ENCODE measurements at places on chromosomes 1 and 21.

- peak; percentile 94 for DNase-seq
Measured at GRCh38 chr1:231395076-231395997, 26.8 kb downstream of the EGLN1 start.

DNA sequence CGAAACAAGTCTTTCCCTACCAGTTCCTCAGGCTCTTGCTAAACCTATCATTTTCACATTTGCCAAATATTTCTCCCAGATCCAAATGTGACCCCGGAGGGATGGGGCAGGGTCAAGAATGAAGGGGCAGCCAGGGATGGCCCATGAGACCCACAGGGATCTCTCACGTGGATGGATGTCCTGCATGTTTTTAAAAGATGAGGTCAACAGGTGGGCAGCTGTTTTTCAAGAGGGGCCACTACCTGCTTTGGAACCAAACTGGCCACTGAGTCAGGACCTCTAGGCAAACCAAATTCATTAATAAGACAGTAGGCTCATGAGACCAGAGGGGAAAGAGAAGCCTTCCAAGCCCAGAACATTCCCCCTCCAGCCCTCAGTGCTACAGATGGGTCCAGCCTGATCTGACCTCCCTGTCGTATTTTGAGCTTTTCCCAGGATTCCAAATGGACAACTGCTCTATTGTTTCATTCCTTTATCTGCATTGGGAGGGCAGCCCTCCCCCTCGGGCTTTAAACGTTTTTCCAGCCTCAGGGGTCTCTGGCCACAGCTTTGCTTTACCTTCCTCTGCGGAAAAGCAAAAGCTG is 252.5 kb upstream of the IRF2BP2 start:
- DNase-seq, result no peak

DNA sequence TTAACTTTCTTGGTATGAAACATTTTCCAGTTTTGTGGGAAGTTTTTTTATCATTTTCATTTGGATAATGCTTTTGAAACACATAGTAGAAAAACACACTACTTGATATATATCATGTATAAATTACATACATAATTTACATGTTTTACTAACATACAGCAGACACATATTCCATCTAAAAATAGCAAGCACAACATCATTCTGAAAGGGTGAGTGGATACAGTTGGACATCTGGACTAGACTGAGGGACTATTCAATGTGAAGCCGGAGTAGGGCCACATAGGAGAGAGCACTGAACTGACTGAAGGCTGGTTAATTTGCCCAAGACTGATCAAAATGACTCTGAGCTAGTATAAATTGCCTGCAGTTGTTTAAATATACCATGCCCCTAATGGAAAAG is 11.7 kb downstream of the CDKN2C start:
- peak; percentile 49 for DNase-seq

- peak; percentile 59 for DNase-seq
Measured at GRCh38 chr1:24502065-24502708, 449 bp upstream of the RCAN3 start.

- DNase-seq, result no peak
Measured at GRCh38 chr1:224800486-224801119, 128.9 kb upstream of the DNAH14 start.

DNA sequence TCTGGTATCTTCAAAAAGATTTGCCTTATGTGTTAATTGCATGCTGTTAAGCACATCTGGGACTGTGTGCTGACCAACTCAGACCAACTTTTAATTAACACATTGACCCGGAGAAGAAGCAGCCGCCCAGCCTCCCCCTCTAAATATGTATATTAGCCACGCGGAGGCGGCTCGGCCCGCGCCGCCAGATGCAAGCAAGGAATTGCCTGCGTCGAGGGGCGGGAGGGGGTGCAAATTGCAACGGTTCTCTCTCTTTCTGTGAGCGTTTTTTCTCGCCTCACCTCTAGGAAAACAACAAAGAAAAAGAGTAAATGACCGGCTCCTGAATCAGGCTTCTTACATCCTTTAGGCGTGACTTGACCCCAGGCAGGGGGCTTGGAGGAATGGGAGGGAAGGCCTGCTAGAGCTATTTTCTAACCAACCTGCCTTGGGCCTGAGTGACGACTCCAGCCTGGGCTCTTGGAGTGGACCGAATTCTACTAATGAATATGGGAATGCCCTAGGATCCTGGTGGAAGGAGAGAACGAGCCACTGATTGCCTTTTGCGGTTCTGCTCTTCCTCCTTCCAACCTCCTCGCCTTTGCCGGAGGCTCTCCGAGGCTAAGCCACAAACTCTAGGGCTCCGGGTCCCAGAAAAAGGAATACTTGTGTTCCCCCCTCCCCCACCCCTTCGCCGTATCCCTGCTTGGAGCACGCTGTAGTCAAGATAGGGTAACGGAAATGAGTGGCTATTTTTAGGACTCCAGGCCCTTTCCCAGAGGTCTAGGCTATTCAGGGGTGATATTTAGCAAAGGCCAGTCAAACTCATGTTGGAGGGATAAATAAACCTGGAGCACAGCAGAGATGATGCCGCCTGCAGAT is 417.0 kb upstream of the ESRRG start:
- no peak for DNase-seq

DNA sequence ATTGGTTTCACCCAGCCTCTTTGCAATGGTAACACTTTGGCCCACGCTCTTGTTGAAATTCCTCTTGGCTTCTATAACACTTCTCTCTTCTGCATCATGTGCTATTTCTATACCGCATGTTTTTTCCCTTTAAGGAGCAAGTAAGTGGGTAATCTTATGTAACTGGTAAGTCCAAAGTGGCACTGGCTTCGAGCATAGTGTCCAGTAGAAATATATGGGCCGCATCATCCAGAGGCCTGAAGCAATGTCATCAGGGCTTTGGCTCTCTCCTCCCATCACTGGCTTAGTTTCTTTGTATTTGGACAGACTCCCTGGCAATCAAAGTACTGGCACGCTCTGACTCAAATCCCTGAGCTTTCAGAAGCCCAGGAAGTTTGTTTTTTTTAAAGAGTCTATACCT is 17.5 kb downstream of the CHML start:
- DNase-seq, result no peak

DNA sequence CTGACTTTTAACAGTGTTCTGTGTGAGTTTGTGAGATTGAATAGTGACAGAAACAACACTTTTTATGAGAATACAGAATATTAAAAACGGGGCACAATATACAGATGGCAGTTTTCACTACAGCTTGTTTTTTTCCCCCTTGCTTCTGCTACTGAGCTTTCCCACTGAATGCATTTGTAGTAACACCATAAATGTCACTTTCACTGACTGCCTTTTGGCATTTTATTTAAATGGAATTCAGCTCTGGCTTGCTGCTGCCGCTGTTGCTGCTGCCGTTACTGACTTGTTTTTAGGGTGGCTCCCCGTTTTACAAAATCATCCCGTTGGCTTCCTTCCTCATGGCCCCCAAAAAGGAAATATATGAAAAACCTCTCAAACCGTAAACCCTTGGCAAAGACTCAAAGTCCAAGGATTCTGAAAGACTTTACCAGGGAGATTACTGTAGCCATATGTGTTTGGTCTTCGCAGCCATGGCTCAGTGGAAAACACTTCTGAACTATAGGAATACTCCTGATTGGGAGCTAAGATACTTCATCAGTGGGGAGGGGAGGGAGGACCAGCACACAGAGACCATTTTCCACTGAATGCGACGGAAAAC is 151.0 kb downstream of the NUF2 start:
- DNase-seq, result no peak

DNA sequence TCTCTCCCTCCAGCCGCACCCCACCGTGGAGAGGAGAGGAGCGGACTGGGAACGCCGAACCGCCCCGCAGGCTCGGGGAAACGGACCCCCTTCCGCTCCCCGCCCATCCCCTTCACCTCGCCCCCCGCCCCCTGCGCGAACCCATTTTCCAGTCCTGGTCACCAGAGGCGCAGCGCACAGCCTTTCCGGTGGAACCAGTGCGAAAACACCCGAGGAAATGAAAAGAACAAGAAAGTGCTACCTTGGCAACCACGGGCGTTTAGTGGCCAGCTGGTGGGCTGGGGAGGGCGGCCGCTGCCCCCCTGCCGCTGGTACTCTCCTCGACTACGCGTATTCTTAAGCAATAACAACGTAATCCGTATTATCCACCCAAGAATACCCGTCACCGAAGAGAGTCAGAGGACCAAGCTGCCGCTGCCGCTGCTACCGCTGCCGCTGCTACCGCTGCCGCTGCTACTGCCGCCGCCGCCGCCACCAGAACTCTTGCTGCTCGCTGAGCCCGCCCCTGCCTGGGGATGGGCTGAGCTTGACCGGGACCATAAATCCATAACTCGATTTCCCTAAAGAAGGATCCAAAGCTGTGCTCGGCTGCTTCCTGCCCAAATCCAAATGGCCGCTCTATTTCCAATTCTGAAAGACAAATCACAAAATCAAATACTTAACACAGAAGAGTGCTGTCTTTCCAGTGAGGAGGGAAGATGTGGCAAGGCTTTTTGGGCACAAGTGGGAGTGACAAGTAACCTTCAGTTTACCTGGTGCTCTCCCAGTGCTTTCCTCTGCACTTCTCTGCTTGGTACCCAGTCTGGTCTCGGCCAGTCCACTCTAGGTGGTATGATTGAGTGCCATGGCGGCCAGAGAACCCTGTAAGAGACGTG is 125.2 kb upstream of the DPYD start:
- no peak for DNase-seq

GRCh38 chr21:29817450-29817849 is 122.3 kb downstream of the GRIK1 start:
- no peak for DNase-seq

GRCh38 chr1:84504580-84505492 is 1.4 kb upstream of the SPATA1 start:
- DNase-seq, result peak; percentile 37

DNA sequence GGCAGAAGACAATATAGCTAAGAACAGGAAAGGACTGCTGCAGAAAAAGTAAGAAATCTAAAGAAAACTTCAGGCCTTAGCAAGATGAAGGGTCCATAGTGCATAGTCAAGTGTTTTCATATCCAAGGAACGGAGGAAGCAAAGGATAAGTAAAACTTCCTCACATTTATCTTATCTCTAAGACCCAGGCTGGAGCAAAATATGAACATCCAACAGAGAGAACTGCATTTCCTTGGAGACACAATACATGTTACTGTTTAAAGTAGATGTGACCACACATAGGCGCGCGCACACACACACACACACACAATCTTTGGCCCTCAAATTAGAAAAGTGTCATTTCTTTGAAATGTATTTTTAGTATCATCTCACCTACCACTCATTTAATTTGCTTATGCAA is 66.7 kb downstream of the TTLL7 start:
- no peak for DNase-seq

DNA sequence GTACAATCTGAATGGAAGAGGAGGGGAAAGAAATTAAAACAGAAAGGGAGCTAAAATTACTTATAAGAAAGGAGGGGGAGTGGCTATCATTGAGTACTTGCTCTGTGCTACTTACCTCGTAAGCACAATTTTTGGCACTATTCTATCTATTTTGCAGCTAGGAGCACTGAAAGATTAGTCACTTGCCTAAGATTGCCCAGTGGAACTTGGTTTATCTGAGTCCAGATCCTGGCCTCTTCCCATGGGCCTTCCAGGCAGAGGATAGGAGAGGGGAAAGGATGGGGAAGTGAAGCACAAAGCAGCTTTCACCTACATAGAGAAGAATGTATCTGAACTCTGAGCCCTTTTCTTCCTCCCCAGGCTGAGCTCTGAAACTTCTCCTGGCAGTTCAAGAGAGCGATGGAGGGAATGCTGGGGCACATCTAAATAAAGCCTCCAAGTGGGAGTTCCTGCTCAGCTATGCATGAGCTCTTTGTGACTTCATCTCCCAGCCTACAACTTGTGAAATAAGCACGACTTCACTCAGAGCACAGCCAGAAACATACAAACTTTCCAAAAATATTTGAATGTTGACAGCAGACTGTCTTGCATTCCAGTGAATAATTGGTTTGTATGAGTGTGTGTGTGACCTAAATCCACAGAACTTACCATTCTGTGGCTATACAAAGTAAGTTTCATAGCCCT is 29.4 kb downstream of the HMGB4 start:
- no peak for DNase-seq

DNA sequence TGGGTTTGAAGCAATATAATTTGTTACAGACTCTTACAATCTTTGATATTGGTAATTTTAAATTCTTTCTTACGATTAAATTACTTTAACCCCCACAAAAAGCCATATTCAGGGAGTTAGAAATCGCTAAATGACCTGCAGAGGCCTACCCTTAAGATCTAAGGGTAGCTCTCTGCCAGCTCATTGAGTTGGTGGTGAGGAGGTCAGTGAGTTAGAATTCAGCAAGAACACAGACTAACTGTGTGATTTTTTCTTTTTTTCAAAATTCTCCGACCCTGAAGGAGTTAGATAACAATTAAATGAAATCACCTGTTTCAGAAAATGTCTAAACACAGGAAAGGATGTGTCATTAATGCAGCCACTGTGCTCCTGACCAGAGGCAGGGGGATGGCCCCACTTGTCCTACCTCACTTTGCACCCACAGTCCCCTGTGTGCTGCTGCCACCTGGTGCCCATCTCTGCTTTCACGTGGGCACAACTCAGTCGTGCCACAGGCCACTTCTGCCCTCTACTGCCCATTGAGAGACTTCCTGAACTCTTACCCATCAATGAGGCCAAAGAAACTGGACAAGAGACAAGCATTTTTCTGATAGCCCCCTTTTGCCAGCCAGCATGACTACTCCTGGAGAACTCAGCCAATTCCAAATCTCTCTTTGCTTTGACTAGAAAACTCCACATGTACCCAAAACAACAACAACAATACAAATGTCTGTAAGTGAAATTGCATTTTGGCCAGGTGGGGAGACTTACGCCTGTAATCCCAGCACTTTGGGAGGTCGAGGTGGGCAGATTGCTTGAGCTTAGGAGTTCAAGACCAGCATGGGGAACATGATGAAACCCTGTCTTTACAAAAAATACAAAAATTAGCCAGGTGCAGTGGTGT is 8.4 kb downstream of the CFAP45 start:
- peak; percentile 92 for DNase-seq

GRCh38 chr1:207810606-207811295 is 58.9 kb downstream of the CD46 start:
- DNase-seq, result no peak

DNA sequence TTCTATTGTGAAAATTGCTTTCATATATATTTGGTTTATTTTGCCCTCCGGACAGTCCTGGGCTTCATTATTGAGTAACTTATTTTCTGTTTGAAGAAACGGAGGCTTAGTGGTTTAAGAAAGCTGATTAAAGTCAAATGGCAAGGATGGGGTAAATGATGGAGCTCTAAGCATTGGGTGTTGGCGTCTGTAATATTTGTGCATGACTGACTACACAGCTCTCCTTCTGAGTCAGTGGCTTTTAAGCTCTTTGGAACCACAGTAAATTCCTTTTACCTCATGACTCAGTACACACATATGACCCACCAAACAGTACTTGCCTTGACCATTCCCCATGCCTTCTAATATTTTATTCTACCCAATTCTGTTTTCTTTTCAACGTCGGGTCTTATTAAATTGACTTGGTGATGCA is 21.0 kb downstream of the B3GALT5 start:
- DNase-seq, result peak; percentile 93

DNA sequence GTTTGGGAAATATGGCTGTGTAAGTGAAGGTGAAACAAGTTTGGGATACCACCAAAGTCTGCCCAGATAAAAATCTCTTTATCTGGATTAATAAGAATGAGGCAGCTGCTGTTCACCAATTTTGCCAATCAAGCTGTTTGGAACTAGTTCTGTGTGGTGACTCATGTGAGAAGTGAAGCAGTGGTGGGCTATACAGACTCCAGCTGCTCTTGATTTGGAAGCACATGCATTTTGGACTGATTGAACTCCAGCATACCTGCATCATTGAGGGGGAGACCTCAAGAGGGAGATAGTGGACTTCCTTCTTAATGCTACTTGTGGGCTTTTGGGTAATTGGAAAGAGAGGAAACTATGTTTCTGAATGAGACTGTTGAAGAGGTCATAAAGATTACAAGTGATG is 99.2 kb upstream of the B3GALT2 start:
- no peak for DNase-seq

GRCh38 chr1:166859597-166859996 is 16.5 kb downstream of the TADA1 start:
- DNase-seq, result no peak

All from ACHN (cell line).